ENCODE measurements at places on chromosomes 3 and 15.

- DNase-seq, result no peak
Observed at GRCh38 chr15:77144492-77145070, 73.7 kb upstream of the TSPAN3 start.

DNA sequence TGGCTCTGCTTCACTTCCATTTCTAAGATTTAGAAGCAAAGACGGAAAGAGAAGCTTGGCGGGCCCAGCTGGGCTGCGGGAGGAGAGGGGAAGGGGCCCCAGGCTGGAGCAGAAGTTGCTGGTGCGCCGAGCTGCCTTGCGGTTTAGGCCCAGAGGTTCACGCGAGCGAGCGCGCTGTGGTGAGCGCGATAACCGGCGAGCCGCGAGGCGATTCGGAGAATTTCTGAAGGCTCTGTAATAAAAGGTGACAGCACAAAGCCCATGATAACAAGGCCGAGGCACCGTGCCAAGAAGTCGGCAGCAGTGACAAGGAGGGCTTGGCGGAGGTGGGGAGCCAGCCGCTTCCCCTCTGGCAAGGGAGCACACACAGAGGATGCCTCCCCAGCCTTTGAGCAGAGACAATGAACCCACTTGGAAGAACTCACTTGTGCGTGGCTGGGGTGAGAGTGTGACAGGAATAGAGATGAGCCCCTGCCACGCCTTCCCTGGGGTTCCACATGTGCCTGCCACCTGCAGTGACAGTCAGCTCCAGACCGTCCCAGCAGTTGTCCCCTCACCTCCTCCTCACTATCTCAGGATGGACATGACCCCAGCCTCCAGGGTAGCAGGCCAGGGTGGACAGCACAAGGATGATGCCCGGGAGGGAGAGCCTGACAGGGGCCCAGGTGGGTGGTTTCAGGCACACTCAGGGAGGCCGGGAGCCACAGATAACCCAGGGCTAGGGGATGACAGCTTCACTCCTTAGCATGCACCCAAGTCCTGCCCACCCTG lies 315.2 kb downstream of the UACA start:
- DNase-seq, result peak; percentile 81

DNA sequence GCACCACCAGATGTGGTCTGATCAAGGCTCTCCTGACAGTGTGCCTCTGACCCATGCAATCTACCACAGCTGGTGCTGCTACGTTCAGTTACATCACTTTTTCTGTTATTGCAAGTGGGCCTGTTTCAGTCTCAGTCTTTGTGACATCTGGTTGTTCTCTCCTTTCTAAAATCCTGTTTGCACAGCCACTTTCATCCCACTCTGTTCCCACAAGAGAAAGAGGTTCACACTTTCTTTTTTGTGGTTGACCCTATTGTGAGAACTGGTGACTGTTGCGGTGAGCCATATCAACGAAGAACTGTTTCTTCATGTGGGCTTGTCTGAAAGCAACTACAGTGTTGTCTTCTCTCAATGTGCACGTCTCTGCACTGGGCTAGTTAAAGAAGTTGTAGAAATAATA lies 342.8 kb upstream of the ARPP21 start:
- DNase-seq, result no peak

- DNase-seq, result no peak
Observed at GRCh38 chr3:12766541-12766940, 7.5 kb upstream of the TMEM40 start.

DNA sequence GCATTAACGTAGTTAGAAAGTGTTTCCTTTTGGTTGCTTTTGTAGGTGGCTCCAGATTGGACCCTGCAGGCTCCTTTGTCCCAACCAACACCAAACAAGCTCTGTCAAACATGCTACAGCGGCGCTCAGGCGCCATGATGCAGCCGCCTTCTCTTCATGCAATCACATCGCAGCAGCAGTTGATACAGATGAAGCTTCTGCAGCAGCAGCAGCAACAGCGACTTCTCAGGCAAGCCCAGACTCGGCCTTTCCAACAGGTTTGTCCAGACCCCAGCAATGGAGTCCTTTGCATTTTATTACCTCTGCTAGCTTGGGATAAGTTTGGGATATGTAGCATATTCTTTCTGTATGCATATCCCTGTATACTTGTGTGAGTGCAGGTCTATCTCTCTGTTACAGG lies 10.1 kb upstream of the P2RY12 start:
- DNase-seq, result no peak

- DNase-seq, result no peak
Observed at GRCh38 chr3:12467746-12468145, 16.5 kb upstream of the TSEN2 start.

DNA sequence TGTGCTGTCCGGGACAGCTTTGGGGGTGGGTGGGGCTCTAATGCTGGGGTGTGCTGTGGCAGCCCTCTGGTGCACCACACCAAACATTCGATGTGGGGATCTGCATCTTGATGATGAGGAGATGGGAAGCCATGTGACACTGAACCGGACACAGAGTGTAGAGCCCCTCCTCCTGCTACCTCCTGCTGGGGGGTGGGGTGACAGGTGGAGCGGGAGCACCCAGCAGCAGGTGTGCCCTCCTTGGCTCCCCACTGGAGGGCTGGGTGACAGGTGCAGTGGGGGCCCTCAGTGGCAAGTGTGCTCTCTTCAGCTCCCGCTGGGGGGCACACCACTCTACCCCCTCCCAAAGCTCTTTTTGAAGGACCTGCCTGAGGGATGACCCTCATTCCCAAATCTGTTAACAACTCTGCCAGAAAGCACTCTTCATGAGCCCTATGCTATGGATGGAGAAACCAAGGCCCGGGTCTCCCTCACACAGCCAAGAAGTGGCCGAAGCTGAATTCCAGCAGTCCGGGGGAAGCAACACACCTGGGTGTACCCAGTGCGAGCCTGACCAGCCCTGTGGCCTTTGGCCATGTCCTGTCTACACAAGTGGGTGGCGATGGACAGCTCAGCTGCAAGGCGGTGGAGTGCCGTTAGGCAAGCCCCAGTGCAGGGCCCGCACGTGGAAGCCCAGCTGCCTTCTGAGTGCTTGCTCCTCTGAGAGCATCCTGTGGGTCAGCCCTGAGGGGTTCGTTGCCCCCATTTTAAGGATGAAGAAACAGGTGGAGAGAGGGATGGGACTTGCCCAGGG lies 609 bp upstream of the UROC1 start:
- DNase-seq, result no peak

Measured in K562 (cell line).